ENCODE measurements at places on chromosomes 6 and 20. TPM values are rescaled to one million over a fixed set of nuclear protein-coding genes. Genes with fewer than 3 reads are reported as not detected.

DNA sequence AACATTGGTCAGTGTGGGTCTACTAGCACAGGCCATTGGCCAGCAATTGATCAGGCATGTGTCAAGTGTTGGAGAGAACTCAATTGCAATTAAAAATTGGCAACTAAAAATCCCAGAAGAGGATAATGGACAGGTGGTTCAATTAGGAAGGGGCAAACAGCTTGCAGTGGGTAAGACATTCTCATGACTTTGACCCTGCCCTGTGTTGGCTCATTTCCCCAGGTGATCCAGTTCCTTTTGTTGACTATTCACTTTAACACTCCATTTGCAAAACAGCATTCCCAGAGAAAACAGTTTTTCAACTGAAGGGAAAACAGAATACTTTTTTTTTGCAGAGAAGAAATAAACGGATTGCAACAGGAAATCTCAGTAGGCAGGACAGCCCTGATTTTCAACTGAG, 28.9 kb upstream of the SCGN start:
- DNase-seq, result no peak

GRCh38 chr20:63060057-63060991, 53.6 kb upstream of the BHLHE23 start:
- no peak for DNase-seq

DNAAF9 gene
- 3.5 TPM for total RNA-seq

RBBP8NL gene
- total RNA-seq, result not detected
